RPMI8226 (cell line): ENCODE measurements at places on chromosomes 12 and 14.

DNA sequence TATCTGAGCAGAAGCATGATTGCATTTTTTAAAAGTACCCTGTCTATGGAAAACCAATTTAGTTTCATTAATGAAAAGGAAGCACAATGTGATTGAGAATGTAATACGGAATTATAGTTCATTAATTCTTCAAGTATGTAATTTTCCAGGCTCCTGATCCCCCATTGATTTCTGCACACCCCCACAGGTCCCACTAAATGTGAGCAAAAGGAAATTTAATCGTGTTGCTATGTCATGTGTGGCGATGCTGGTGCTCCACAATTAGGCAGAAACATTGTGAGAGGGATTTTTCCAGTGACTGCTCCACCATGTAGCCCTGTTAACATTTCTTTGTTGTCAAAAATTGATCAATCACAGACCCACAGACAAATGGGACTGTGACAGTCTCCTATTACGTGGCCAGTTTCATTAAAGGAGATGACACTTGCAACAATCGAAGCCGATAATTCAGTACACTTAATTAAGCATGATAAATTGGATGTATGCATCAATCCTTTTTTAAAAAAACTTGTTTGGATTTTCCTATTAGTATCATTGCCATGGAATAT is 306.0 kb downstream of the NELL2 start:
- no peak for DNase-seq

- DNase-seq = no peak
These were observed 188.5 kb upstream of the CAND1 start for GRCh38 chr12:67080637-67081036.

DNA sequence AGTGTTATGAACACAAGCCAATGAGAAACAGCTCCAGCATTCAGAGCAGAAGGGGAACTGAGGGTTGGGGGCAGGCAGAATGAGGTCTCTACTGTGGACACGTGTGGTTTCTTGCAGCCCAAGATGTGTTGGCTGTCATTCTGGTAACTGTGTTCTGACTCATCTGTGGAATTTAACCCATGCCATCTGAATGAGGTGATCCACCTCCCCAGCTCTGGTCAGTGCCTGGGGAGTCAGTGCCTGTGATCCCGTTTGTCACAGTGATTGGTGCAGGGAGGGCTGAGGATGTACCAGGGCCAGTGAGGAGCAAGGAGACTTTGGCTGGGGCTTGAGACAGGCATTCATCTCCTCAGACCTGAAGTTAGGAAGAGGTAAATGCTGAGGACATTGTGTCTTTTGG is 216.8 kb downstream of the MSRB3 start:
- DNase-seq = no peak

GRCh38 chr12:130672089-130672820 is 43.8 kb downstream of the RIMBP2 start:
- no peak for DNase-seq

- DNase-seq = peak; percentile 62
These were observed 7.5 kb downstream of the NTF3 start for GRCh38 chr12:5439371-5439771.

GRCh38 chr14:68979722-68980451 is 785 bp upstream of the ACTN1 start:
- no peak for DNase-seq

- DNase-seq = no peak
These were observed 86.2 kb upstream of the CMKLR1 start for GRCh38 chr12:108425238-108425795.

GRCh38 chr14:69693801-69694729 is 72.9 kb upstream of the SRSF5 start:
- DNase-seq = peak; percentile 58

DNA sequence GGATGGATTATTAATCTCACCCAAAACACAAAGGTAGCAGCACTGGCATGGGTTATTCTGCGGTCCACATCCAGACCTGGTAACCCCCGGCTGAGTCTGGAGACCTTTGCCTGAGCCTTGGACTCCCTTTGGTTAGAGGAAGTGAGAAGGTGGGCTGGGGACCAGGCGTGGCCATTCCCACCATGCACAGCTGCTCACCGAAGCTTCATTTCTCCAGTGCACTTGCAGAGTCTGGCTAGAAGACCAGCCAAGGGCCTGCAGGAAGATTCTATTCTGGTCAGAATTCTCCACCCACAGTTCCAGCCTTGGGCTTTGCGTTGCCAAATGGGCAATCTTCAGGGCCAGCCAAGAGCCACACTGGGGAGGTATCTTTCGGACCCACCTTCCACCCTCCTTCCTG is 73.0 kb downstream of the LGMN start:
- DNase-seq = peak; percentile 21

DNA sequence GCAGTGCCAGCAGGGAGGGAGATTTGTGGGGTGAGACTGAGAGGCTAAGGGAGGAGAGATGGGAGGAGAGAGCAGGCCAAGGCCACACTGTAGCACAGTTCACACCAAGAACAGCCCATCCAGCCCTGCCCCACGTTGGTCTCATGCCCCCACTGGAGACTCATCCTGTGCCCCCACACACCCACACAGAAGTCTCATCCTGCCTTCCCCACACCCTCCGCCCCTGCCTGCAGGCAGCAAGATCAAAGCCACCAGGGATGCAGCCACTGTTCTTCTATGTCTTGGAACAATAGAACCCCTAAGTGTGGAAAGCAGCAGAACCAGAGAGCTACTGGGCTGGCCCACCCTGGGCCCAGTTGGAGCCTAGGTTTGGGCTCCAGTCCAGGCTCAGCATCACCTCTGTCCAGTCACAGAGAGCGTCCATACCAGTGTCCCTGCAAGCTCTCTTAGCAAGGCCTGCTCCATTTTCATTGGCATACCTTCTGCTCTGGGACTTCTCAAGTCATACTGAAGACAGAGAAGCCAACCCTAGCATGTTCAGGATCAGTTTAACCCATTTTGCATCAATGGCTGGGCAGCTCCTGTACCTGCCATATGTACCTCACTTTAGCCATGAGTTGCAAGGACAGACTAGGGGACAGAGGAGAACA is 31.7 kb upstream of the HDAC7 start:
- DNase-seq = no peak

- peak; percentile 53 for DNase-seq
These were observed 5.4 kb upstream of the CCDC177 start for GRCh38 chr14:69580009-69580577.

- DNase-seq = peak; percentile 13
These were observed 69.7 kb upstream of the CCND2 start for GRCh38 chr12:4203772-4204376.

DNA sequence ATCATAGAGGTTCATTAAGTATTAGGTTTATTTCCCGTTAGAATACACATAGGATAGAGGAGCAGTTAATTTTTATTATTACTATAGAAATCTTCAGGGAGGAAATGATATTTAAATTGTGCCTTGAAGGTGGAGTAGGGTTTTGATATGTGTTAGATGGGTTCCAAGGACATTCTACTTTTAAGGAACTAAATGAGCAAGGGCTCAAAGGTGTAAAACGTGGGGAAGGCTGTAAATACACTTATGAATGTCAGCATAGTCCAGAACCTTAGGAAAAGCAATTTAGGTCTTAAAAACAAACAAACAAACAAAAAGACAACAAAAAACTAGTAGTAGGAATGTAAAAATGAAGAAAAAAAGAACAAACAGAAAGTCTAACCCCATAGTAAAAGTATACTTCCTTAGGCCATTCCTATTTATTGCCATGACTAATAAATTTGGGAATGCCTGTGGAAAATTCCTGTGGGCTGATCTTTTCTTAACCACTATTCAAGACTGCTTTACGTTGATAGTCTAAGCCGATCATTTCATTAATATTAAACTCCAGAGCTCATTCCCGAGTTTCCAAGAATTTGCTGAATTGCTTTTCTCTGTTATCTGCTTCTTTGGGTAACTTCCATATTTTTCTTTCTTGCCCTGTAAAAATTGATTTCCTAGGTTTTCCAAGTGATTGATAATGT is 180.3 kb downstream of the RAD51B start:
- no peak for DNase-seq

DNA sequence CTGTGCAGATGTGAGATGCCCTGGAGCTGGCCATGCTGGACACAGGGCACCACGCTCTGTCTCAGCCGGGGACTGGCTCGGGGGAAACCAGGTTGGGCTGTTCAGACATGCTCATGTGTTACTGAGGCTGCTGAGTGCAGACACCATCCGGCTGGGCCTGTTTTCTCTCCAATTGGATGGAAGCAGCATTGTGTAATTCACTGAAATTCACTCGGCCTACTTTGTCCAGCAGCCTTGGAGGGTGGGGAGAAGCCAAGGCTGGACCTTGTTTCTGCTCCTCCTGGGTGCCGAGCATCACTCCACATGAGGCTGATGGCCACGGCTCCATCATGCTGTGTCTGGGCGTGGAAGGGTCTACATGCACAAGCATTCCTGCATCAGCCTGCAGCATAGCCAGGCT is 130.7 kb downstream of the SMOC1 start:
- DNase-seq = no peak

GRCh38 chr12:104026841-104027599 is 23.0 kb downstream of the GLT8D2 start:
- no peak for DNase-seq

- no peak for DNase-seq
These were observed 9.9 kb downstream of the CCDC175 start for GRCh38 chr14:59566725-59567124.

- DNase-seq = no peak
These were observed 63.0 kb upstream of the PTHLH start for GRCh38 chr12:28035500-28035899.

DNA sequence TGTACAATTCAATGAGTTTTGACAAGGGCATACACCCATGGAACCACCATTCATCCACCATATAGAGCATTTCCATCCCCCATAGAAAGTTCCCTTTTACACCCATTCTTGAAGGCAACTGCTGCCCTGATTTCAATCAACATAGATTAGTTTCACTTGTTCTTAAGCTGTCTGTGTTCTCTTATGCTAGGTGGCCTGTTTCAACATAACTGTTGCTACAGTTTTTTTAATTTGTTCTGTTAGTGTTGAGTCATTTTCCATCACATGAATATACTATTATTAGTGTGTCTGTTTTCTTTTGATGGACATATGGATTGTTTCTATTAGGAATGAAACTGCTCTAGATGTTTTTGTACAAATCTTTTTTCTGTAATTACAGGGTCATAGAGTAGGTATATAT is 123.4 kb downstream of the PTPRQ start:
- DNase-seq = peak; percentile 12

DNA sequence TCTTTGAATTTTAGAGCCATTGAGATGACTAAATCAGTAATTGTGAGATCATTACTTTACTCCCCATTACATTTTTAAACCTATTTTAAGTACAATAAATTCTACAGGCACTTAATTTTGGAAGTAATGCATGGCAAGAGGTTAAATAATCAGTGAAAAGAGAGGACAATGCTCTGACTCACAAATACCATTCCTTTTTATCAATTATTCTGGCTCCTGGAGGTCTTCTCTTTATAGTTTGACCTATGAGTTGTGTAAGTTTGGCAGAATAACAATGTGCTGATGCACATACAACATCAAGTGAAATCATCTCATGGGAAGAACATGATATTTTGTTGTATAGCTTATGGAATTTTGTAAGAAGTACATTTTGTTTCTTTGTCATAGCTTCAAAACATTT is 166.7 kb downstream of the TMTC3 start:
- DNase-seq = no peak

DNA sequence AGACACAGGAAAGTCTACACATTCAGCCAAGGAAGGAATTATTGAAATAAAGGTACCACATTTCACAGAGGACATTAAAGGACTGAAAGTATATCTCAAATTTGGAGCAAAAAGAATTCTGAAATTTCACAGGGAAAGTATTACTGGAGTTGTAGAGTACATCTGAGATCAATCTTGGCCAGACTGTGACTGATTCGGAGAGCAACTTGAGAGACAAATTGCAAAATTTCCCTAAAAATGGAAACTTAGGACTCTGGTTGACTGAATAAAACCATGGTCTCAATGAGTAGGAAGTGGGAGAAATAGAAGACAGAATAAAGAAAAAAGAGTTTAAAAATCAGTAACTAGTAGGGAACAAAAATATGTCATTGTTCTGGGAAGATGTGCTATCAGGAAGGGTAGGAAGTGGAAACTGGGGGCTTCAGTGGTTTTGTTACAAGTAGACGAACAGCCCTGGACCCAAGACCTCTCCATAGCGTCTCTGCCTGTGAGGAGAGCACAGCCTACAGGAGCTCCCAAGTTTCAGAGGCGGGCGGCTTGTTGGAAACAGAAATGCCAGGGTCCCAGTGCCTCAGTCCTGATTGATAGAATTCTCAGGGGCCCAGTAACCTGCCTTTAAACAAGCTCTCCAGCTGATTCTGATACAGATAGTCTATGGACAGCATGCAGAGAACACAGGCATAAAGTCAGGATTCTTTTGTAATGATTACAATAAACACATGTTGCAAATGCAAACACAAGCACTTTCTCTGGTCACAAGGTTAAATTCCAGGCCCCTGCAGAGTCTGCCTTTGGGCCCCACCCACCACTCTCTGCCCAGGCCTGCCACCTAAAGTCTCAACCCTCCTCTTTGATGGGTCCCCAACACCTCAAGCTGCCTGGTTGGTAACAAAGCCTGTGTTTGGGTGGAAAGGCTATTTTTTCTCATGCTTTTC is 63.1 kb downstream of the BBS10 start:
- DNase-seq = no peak

DNA sequence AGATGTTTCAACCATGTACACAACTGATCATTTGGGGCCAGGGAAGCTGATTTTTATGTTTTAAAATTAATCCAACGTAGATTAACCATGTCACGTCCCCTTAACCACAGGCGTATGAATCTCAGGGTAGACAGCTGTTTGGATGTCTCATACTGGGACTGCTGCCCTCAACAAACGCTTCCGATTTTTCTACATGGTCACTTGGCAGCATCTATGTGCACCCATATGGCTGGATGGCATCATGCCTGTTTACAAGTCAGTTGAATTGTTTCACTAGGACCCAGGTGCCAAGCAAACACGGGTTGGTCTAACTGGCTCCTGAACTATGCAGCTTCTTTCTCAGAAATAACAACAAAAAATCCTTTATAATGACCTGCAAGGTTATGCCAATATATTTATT is 393.8 kb downstream of the NPAS3 start:
- no peak for DNase-seq

DNA sequence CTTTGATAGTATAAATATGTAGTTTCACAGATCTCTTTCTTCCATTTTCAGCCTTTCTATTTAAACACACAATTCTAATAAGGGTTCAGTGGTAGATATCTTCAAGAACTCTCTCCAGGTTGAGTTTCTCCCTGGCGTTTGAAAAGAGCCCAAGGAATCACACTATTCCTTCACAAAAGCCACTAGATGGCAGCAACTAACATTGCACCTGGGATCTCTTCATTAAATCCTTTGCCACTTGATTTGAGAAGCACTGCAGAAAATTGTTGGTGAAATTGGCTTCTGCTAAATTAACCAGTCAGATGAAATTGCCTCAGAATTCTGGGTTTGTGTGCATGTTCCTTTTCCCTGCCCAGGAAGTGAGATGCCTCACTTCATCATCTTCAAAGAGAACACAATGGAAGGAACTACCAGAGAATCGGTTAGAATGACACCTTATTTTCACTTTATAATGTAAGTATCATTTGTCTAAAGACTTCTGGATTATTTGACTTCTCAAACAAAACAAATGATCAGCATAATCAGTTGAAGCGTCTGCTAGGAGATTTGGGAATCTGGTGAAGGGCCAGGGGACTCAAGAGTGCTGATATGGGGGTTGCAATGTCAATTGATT is 6.8 kb downstream of the CCDC198 start:
- peak; percentile 37 for DNase-seq
